ENCODE measurements at places on chromosomes 4 and X. TPM values are rescaled to one million over a fixed set of nuclear protein-coding genes. Genes with fewer than 3 reads are reported as not detected.

The HPGD gene
- 16.7 TPM for total RNA-seq

The FAM47A gene
- total RNA-seq = not detected

The ODAM gene
- total RNA-seq = not detected

The F9 gene
- not detected for total RNA-seq

The CC2D2A gene
- 32.3 TPM for total RNA-seq

The PRR32 gene
- 56.3 TPM for total RNA-seq

The ELF4 gene
- 11.3 TPM for total RNA-seq

The SSX3 gene
- not detected for total RNA-seq

The KLKB1 gene
- total RNA-seq = 1.2 TPM

The RBM47 gene
- 31.6 TPM for total RNA-seq

The TBCK gene
- 72.9 TPM for total RNA-seq

GRCh38 chr4:40178672-40179071, 18.2 kb upstream of the RHOH start:
- peak; percentile 84 for DNase-seq

- no peak for DNase-seq
Measured at GRCh38 chr4:185535612-185536410, 504 bp upstream of the PDLIM3 start.

GRCh38 chrX:12956704-12957534, 18.0 kb upstream of the TMSB4X start:
- no peak for DNase-seq

DNA sequence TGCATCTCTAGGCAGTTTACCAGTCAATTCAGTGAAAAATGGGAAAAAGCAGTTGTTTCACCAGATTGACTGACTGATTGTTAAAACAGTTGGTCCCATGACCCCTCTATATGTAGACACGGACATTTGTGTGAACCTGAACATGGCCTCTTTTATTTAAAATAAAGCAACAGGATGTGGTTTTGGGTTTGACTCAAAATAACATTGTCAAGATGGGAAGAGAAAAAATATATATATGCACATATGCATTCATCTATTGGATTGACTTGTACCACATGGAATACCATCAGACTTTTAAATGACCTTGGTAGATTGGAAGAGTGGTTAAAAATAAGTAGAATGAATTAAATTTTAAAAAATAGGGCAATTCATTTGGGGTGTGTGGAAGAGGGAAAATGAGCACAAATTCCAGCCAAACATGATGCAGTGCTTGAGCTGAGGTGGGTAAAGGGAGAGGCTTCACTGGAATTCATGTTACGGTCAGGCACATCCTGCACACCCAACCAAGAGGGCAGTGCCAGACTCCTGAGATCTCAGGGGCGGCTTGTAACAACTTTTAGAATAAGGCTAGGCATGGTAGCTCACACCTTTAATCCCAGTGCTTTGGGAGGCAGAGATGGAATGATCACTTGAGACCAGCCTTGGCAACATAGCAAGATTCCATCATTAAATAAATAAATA, 560.7 kb upstream of the TENM3 start:
- DNase-seq = no peak

DNA sequence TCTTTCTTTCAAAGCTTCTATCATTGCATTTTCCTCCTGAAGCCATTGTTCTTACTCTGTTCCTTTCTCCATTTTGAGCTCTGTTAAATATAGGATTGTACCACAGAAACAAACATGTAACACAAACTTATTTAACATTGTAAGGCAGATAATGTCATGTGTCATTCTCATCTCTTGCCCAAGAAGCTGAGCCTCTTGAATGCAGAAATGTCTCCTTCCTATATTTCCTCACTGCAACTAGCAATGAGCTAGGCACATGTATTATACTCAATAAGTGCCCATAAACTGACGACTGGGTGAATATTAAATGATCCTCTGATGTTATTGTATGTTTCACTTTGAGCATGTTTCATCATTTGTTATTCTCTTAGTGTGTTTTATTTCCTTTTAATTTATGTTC, 56.7 kb upstream of the SLC7A11 start:
- no peak for DNase-seq

- no peak for DNase-seq
Measured at GRCh38 chrX:72478351-72478750, 94.3 kb downstream of the HDAC8 start.

GRCh38 chrX:47958761-47959342, 44.9 kb downstream of the ZNF182 start:
- peak; percentile 12 for DNase-seq

- no peak for DNase-seq
Measured at GRCh38 chr4:102247041-102247440, 98.2 kb downstream of the SLC39A8 start.

DNA sequence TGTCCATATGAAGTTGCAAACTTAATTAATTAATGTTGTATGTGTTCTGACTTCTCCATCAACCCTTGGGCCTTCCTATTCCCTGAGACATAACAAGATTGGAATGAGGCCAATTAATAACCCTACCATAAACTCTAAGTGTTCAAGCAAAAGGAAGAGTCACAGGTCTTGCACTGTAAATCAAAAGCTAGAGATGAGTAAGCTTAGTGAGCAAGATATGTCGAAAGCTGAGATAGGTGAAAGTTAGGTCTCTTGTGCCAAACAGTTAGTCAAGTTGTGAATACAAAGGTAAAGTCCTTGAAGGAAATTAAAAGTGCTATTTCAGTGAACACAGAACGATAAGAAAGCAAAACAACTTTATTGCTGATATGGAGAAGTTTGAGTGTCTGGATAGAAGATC, 58.2 kb upstream of the GPRIN3 start:
- no peak for DNase-seq

- DNase-seq = no peak
Measured at GRCh38 chrX:19585332-19586082, 70.2 kb upstream of the MAP3K15 start.

DNA sequence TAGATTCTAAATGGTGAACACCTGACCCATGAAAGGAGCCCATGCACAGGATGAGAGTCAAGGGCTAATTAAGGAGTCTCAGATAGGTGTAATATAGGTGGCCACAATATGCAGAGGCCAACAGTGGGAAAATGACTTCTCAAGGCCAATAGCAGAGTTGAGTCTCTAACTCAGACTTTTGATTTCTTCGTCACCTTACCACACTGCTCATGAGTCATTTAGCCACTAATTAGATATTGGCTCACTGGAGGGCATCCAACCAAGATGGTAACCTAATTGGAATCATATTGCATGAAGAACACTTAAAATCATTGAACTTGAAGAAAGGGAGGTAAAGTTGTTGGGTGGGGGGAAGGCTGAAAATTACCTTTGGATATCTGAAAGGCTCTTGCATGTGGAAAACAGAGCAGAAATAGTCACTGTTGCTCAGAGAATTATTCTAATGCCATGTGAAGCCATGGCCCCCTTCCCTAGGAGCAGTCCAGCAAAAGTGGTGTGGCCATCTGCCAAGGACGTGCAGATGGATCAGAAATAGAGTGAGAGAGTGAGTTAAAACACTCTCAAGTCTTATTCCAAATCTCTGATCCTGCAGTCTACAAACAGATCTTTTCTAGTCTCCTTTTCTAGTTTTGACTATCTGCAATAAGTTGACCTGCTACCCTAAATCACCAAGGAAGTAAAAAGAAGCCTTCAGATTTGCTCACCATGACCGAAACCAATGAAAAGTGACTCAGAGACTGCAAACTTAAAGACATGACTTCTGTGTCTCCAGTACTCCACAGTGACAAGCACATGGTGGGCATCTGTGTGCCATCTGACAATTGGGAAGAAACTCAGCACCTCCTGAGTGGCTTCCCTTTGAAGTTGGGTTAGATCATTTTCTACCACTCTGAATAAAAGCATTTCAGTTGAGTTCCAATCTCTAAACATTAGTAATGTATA, 93.9 kb upstream of the C1QTNF7 start:
- DNase-seq = no peak

DNA sequence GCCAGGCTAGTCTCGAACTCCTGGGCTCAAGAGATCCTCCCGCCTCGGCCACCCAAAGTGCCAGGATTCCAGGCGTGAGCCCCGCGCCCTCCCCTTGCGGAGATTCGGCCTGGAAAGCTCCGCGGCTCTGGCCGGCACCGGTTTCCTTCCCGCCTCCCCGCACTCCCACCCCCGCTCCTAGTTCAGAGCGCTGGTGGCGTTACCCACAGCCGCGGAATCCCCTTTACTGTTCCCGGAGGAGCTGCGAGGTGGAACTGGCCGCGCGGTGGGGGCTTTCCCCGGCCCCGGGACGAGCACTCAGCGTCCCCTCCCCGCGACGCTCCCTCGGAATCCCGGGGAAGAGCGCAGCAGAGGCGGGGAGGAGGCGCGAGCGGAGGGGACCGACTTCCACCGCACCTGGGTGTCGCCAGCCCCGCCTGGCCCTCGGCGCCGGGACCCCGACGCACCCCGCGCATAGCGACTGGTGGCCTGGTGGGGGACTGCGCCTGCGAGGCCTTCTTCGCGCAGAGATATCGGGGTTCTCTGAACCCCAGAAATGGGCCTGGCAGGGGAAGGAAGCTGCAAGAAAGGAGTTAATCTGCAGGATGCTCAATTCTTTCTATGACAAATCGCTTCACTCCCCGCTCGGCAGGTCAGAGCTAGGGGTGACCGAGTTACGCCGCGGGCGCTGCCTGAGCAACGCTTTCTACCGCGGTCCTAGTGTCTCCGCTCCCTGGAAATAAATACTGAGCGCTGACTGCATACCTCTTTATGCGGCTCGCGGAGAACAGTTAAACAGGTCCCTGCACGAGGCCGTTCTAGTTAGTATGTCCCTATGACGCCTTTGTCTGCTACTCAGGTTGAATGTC, 14.6 kb upstream of the SLC25A4 start:
- peak; percentile 17 for DNase-seq

GRCh38 chrX:344371-344901, 25.8 kb upstream of the GTPBP6 start:
- no peak for DNase-seq

GRCh38 chr4:115293093-115293462, 179.7 kb upstream of the NDST4 start:
- no peak for DNase-seq

DNA sequence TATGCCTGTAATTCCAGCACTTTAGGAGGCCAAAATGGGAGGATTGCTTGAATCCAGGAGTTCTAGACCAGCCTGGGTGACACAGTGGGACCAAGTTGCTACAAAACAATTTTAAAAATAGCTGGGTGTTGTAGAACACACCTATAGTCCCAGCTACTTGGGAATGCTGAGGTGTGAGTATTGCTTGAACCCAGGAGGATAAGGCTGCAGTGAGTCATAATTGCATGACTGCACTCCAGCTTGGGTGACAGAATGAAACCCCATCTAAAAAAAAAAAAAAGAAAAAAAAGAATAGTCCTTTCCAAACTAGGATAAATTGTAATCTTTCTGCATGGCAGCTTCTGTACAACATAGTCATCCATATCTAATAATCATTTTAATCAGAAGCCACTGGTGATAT, 270.1 kb upstream of the INTU start:
- no peak for DNase-seq

DNA sequence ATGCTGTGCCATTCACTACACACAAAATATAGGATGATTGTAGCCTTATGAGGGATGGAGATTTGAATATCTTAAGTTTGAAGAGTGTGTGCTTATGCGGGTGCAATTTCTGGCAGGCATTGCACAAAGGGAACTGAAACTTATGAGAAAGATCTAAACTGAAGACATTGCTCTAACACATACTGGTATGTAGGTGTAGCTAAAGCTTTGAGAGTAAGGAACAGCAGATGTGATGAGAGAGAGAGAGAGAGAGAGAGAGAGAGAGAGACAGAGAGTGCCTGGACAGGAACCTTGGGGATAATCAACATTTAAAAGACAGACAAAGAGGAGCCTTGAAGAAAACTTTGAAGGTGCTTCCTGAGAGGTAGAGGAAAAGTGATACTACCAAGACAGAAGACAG, 379.7 kb downstream of the SPRY1 start:
- DNase-seq = no peak

DNA sequence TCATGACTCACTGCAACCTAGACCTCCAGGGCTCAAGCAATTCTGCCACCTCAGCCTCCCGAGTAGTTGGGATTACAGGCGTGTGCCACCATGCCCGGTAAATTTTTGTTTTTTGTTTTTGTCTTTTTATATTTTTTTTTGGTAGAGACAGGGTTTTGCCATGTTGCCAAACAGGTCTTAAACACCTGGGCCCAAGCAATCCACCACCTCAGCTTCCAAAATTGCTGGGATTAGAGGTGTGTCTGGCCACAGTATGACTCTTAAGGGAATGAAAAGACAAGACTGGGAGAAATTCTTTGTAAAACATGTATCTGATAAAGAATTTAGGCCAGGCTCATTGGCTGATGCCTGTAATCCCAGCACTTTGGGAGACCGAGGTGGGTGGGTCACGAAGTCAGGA, 29.2 kb upstream of the PDGFRA start:
- DNase-seq = no peak

DNA sequence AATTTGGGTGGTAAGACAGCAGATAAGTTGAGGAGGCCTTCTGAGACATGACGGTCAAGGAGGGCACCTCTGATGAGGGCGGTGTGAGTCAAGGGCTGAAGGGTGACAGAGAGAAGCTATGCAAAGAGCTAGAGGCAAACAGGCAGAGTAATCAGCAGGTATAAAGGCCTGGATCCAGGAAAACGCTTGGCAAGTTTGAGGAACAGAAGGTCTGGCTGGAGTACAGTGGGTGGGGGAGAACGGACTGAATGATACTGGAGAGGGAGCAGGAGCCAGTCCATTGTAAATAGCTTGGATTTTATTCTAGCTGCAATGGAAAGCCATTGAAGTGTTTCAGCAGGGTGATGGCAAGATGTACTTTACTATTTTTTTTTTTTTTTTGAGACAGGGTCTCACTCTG, 39.3 kb downstream of the RAB33B start:
- no peak for DNase-seq

DNA sequence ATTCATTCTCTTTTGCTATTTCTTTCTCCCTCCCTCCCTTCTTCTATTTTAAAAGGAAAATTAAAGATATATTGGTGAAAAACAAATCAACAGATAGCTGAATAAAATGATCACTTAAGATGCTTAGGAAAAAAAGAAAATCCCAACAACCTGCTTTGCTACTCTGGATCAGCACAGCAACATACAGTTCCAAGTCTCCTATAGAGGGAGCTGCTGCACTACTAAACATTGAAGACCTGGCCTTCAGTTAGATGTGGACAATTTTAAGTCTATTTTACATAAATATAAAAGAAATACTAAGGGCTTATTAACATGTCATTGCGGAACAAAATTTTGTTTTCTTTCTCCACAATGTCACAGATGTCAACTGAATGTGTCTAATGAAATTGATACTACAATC, 226.4 kb downstream of the MAGEB5 start:
- DNase-seq = peak; percentile 41

- no peak for DNase-seq
Measured at GRCh38 chr4:168565130-168565529, 68.3 kb downstream of the PALLD start.

GRCh38 chr4:86615501-86615900, 21.4 kb downstream of the PTPN13 start:
- DNase-seq = no peak

DNA sequence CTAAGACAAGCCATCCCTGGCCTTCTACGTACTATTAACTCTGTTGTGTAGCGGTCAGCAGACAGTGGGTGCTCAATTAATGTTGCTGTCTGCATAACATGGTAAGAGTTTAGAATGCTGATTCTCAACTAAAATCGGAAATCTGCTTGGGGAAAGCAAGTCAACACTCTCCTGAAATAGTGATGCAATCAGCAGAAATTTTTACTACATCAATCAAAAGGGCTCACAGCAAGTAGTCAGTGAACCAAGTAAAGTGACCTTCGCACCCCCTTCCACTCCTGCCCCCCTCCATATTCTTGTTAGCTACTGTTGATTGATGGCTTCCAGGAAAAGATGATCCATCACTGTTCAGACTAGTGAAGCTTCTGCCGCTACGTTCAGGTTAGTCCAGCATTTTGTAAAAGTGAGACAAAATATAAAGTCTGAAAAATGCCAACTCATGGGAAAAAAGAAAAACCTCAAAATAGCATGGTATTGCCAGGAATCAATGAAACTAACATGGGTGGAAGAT, 247.9 kb downstream of the HNRNPD start:
- DNase-seq = no peak

All from tongue (tissue), 3 donors.